ENCODE measurements at places on chromosomes 3 and 15.

DNA sequence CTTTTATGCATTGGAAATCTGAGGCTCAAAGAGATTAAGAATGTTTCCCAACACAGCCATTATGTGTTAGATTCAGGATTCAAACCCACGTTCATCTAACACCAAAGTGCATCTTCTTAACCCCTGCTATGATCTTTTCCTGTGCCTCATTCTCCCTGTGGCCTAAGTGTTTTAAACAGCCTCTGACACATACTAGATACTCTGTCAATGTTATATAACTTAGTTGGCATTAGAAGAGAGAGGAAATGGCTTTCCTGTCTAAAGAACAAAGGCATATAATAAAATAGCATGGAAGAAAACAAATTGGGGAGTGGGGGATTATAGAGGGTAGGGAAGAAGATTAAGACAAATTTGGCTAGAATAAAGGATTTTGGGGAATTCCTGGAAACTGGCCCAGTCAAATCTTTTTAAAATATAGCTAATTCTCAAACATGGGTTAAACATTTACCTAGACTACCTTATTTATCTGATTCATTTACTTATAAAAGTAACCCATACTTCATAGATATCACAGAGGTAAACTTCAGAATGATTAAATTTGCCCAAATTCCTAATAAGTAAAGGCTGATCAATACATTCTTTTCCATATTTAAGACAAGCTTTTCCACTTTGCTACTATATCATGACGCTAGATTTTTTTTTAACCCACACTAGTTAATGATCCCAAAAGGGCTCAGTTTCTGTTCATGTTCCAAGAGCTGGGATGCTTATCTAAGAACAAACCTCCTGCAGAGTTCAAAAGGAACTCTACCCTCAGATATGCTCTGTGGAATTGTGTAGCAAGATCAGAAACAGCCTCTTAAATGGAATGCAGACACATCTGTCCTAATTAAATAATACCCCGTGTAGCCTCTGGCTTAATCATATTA lies 122.9 kb upstream of the PTPRG start:
- DNase-seq: no peak

DNA sequence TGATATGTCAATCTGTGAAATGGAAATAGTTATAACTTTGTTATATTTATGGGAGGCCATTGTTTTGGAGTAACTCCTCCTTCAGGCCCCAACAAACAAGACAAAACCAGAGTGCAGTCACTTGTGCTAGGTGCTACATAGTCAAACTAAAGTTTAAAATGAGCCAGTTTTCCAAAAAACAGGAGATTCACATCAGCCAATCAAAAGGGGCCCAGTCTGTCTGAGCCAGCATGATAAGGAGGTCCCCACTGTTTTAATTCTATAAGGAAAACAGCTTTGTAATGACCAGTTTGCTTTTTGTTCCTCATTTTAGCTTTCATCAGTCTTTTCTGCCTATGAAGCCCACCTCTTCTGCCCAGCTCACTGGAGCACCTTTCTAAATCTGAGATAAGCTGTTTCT lies 94.7 kb upstream of the SLC7A14 start:
- no peak for DNase-seq

DNA sequence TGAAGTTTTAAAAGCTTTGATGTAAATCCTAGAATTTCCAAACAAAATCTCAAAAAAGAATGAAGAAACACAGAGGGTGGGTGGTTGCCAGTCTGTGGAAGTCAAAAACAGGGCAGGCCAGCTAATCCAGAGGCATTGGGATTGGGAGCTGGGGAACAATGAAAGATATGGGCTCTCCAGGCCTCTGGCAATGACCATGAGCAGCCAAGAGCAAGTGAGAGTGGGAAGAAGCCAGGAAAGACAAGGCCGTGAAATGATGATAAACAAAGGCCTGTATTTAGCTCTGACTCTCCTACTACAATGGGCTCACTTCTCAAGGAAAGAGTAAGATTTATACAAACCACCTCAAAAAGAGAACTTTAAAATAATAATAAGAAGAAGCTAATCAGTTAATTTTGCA lies 248.5 kb downstream of the ZMAT3 start:
- no peak for DNase-seq

DNA sequence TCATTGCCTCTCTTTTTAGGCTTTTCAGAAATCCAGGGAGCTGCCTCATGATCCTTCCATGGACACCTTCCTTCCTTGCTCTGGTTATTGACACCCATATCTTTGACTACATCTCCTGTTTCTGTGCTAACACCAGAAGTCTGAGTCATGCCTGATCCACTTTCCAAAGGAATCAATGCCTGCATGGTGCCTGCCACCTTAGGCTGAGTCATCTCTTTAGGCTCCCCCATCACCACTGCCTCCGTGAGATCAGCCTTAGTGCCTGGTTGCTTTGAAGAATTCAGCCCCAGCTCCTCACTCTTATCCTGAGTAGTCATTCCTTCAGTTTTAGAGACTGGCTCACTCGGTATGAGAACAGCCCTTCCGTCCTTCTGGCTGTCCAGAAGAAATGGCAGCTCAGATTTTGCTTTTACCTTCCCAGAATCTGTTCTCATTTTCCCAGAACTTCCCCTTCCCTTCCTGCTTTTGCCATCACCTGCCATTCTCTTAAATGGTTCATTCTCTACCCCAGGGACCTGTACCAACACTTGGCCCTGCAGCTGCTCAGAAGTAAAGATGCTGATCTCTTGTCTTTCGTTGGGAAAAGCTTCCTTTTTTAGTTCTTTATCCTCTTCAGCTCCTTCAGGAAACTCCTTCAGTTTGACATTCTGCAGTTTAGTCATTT lies 105.3 kb downstream of the MAP4 start:
- DNase-seq: no peak

DNA sequence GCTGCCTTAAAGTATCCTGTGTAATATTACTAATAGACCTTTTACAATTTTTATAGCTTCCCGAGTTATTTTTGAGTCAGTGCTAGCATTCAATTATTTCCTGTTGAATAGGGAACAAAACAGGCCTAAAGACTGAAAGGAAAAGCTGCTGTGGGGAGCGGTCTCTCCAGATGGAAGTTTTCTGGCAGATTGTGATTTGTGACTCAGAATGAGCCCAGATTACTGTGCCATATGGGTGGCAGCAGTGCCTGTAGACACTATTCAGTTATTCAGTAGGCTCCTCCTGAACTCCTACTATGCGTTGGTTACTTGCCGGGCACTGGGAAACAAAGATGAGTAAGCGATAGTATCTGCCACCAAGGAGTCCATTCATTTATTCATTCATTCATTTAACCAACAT lies 211.8 kb downstream of the CHST2 start:
- no peak for DNase-seq

DNA sequence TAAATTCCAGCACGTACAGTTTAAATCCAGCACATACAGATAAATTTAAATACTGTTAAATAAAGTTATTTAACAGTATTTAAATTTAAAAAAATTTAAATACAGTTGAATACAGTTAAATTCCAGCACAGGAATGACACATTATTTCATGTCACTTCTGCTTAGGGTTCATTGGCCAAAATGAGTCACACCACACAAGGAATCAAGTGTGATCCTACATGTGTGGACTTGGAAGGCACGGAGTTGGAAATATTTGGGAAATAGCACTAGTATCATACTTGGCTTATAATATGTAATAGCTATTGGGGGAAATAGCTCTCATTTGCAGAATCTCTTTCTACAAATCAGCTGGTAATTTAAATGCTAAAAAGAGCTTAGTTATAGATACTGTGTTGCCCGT lies 10.6 kb downstream of the RAB7A start:
- DNase-seq: no peak

- no peak for DNase-seq
Measured at GRCh38 chr3:152073267-152073666, 195.5 kb upstream of the MBNL1 start.

GRCh38 chr15:37246065-37246464 lies 145.7 kb upstream of the MEIS2 start:
- DNase-seq: no peak

DNA sequence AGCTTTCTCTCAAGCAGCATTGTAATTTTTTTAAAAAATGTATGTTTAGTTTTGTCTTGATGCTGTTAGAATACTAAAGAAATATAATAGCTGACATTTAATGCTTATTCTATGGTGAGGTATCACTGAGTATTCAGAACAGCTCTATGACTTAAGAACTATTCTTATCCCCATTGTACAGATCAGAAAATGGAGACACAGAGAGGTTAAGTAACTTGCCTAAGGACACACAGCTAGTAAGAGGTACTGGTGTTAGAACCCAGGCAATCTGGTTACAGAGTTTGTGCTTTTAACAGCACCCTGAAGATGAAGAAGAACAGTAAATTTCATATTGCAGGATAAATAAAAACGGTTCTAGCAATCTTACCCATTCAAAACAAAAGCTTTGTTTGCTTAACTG lies 15.5 kb downstream of the PLA2G4D start:
- no peak for DNase-seq

GRCh38 chr3:170149016-170149415 lies 32.5 kb downstream of the PHC3 start:
- no peak for DNase-seq

- DNase-seq: no peak
Measured at GRCh38 chr3:124178531-124178930, 186.6 kb upstream of the ROPN1 start.

DNA sequence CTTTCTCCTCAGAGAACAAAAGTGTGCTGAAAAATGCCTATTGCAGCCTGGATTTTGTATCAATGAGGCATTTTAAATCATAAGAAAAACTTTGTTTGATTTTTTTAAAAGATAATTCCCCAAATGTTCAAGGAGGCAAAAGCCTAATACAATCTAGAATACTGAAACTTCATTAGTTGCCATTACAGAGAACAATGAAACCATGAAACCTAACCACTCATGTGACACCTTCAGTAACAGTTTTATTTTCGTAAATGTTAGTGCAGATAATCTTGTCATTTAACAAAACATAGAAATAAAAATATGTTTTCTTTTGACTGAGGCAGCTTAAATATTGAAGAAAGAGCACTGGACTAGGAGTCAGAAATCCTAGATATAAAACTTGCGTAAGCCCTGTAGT lies 655.9 kb downstream of the RBMS3 start:
- DNase-seq: no peak

All from activated CD4-positive, alpha-beta T cell treated with anti-CD3 and anti-CD28 coated beads, Interleukin-2, amount 50 U/mL, for 4 hours (primary cell).